ENCODE measurements at places on chromosomes 1 and 21.

DNA sequence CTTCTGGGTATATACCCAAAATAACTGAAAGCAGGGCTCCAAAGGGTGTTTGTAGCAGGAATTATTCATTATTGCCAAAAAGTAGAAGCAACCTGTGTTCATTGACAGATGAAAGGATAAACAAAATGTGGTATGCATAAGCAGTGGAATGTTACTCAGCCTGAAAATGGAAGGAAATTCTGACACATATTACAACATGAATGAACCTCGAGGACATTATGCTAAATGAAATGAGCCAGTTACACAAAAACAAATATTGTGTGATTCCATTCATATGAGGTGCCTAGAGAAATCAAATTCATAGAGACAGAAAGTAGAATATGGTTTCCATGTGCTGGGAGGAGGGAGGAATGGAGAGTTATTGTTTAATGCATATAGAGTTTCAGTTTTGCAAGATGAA is 86.3 kb upstream of the ARTN start:
- no peak for DNase-seq

GRCh38 chr1:208855403-208855802 is 611.2 kb upstream of the PLXNA2 start:
- no peak for DNase-seq

GRCh38 chr1:57800376-57800775 is 376.5 kb upstream of the DAB1 start:
- DNase-seq = peak; percentile 3

GRCh38 chr1:225735252-225736149 is 42.1 kb upstream of the SRP9 start:
- DNase-seq = peak; percentile 99

GRCh38 chr1:55088413-55088812 is 49.1 kb downstream of the PCSK9 start:
- no peak for DNase-seq

Data from kidney tubule cell (primary cell).